Liver (tissue), 10 donors: ENCODE measurements at places on chromosomes 6 and 20.

DNA sequence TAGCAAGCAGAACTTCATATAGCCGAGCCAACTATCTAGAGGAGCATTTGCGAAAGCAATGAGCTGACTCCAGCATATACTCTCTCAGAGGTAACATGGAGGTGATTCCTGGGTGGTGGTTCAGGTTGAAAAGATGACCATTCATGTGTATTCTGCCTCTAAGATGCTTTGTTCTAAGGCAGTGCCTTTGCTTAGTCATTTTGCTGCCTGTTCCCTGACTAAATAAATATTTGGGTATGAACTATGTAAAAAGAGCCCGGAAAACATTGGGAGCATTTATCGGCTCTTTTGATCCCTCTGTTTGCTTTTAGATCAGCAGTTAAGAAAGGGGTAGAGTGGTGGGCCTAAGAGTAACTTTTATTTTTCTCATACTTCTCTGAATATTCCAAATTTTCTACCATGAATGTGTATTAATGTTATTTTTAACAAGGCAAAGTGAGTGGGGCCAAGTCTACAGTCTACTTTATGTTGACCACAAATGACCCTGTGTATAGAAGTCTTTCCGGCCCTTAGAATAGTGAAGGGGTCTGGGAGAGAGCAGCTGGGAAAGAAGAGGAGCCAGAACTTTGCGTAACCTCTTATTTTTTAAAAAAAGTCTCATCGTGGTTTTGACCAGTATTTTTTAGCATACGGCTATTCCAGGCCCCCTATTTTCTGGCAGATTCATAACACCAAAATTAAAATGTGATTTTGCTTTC lies 206.5 kb upstream of the EYA4 start:
- no peaks in the 10 kb centered on the region for H3K27me3 ChIP-seq
- DNase-seq = no peak
- H3K4me3 ChIP-seq = no peak overlapping the region
- H3K4me1 ChIP-seq = no peaks in the 10 kb centered on the region
- H3K36me3 ChIP-seq = no peaks in the 10 kb centered on the region

DNA sequence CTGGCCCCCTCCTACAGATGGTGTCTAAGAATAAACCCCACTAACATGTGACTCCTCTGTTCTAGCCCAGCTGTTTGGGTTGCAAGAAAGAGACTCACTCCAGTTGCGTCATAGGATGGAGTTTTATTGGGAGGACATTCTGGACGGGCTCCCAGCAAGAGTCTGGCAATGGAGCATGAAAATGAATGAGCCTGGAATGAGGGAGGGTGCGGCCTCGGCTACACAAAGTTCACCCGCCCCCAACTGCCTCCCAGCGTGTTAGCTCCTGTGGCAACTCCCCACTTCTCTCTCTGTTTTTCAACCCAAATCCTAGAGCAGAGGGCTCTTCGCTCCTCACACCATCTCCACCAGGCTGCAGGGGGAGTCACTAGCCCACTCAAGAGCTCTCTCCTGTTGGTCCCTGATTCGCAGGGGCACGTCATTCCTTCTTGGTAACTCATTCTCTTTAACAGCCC lies 5.1 kb upstream of the ADAM33 start:
- no peak overlapping the region for H3K27ac ChIP-seq
- H3K4me3 ChIP-seq = no peak overlapping the region
- H3K36me3 ChIP-seq = no peaks in the 10 kb centered on the region
- H3K27me3 ChIP-seq = peaks cover 4% of the 10 kb centered on the region
- no peak for DNase-seq
- peaks cover 6% of the 10 kb centered on the region for H3K4me1 ChIP-seq

GRCh38 chr6:140758169-140758877 lies 1374.4 kb upstream of the GJE1 start:
- no peaks in the 10 kb centered on the region for H3K36me3 ChIP-seq
- H3K4me1 ChIP-seq = no peaks in the 10 kb centered on the region

GRCh38 chr6:35294308-35294945 lies 3.2 kb upstream of the DEF6 start:
- H3K4me3 ChIP-seq = no peak overlapping the region
- peaks cover 56% of the 10 kb centered on the region for H3K36me3 ChIP-seq
- H3K27me3 ChIP-seq = no peaks in the 10 kb centered on the region
- H3K27ac ChIP-seq = no peak overlapping the region
- H3K4me1 ChIP-seq = no peaks in the 10 kb centered on the region

DNA sequence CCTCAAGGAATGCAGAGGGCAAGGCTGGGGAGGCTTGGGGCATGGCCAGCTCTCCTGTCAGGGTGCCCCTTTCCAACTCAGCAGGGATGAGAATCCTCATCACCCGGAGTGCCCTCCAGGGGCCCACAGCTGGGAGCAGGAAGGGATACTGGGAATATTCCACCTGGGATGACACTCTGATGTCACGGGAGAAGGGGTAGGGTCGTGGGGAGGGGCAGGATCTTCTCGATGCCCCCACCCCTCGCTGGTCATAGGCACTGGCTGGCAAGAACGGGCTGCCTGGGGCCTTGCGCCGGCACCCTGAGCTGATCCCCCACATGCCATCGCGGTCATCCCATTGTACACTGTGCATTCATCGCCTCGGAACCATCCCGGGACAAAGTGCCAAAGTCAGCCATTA lies 10.6 kb upstream of the NXT1 start:
- no peaks in the 10 kb centered on the region for H3K4me1 ChIP-seq
- DNase-seq = no peak
- H3K27me3 ChIP-seq = no peaks in the 10 kb centered on the region
- no peaks in the 10 kb centered on the region for H3K36me3 ChIP-seq
- no peak overlapping the region for H3K27ac ChIP-seq

DNA sequence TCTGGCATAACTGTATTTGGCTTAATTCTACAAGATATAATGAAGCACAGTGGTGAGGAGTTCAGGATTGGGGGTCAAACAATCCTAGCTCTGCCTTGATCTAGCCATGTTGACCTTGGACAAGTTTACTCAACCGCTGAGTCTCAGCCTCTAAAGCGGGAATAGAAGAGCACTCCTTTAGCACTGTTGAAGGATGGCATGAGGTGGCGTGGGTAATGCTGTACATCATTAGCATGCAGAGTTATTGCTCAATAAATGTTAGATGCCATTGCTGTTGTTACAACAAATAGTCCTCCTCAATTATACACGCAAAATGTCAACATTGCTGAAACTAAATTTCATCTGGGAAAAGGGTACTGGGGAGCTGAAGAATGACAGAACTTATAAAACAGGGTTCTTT lies 78.6 kb downstream of the KIF13A start:
- peaks cover 3% of the 10 kb centered on the region for H3K4me1 ChIP-seq
- no peaks in the 10 kb centered on the region for H3K27me3 ChIP-seq
- no peak overlapping the region for H3K4me3 ChIP-seq
- H3K27ac ChIP-seq = no peak overlapping the region
- DNase-seq = no peak
